ENCODE measurements at places on chromosomes 5 and 9.

DNA sequence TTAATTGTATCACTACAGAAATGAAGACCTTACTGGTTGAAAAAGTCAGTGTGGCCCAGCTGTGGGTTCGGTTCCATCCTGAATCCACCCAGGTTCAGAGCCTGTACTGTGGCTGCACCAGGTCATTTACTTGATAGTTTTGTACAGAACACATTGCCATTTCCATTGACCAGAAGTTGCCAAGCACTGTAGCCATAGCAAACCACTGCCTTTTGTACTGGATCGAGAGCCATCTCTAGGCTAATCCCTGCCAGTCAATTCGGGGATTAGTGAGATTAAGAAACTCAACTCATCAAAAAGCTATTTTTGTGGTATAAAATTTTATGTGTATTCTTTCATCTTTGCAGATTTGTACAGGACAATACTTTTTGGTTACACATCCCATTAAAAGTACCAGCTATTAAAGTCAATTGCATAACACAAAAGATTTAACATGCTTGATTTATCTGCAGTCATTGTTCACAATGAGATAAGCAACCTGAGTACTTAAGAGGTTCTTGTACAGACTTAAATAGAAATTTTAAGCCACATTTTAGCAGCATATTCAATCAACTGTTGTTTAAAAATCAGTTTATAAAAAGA lies 108.5 kb upstream of the OTULINL start:
- no peak for DNase-seq

GRCh38 chr5:66511491-66511890 lies 84.7 kb upstream of the MAST4 start:
- no peak for DNase-seq

- DNase-seq = no peak
Observed at GRCh38 chr5:79636981-79637733, 24.9 kb downstream of the TENT2 start.

DNA sequence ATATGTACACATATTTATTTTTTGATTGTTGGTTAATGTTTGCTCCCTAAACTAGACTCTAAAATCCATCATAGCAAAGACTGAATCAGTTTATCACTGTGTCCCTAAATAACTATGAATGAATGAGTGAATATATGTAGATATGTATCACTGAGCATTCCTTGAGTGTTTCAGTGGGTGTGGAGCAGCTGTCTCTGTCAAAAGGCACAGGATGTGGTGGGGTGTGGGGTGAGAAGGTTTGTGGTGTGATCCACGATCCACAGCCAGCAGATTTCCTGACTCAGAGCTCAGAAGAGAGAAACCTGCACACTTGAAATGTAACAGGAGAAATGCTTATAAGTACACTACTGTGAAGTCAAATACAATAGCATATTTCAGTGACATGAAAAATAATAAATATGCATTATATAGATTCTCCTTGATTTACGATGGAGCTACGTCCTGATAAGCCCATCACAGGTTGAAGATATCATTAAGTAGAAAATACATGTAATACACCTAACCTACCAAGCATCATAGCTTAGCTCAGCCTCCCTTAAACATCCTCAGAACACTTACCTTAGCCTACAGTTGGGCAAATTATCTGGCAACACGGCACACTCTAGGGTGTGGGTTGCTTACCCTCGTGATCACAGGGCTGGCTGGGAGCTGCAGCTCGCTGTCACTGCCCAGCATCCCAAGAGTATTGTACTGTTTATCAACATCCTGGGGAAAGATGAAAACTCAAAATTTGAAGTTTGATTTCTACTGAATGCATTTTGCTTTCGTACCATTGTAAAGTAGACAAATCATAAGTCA lies 287.0 kb downstream of the GAS1 start:
- no peak for DNase-seq

DNA sequence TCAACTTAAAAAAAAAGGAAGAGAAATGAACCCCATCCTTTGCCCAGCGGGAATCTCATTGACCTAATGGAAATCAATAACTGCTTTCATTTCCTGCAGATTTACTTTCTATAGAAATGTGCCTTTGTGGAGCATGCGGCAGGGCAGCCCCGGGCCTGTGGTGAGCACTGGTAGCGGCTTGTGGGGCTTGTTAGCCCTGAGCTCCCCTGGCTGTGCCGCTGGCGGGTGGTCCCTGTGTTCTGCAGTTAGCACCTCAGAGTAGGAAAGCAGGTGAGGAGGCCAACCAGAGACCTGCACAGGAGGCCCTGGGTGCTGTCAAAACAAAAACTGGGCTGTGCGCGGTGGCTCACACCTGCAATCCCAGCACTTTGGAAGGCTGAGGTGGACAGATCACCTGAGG lies 76.8 kb upstream of the CDK20 start:
- DNase-seq = no peak

GRCh38 chr5:72884892-72885291 lies 68.4 kb downstream of the TNPO1 start:
- no peak for DNase-seq

GRCh38 chr9:131330814-131331600 lies 41.5 kb downstream of the PLPP7 start:
- no peak for DNase-seq

DNA sequence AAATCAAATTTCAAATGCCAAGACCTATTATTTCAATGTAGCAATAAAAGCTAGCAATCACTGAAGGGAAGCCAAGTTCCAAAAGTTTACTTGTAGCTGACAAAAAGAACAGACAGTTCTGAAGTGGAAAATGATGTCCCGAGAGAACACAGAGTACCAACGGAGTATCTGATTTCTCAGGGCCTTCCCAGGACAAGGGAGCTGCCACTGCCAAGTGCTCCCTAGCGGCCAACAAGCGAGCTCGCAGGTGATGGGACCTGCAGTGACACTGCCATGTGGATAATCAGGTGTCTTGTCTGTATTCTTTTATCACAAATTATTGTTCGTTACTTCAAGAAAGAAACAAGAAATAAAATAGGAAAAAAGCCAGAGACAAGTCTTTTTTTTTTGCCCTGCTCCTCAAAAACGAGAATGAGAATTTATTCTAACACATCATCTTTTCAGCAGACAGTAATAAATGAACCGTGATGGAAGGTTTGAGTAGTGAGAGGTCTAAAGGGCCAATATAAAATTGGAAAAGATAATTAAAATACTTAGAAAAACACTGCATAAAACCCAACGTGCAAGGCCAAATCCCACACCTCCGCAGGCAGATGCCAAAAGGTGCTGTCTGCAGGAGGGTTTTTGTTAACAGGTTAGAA lies 159.4 kb downstream of the MYO10 start:
- DNase-seq = peak; percentile 58

DNA sequence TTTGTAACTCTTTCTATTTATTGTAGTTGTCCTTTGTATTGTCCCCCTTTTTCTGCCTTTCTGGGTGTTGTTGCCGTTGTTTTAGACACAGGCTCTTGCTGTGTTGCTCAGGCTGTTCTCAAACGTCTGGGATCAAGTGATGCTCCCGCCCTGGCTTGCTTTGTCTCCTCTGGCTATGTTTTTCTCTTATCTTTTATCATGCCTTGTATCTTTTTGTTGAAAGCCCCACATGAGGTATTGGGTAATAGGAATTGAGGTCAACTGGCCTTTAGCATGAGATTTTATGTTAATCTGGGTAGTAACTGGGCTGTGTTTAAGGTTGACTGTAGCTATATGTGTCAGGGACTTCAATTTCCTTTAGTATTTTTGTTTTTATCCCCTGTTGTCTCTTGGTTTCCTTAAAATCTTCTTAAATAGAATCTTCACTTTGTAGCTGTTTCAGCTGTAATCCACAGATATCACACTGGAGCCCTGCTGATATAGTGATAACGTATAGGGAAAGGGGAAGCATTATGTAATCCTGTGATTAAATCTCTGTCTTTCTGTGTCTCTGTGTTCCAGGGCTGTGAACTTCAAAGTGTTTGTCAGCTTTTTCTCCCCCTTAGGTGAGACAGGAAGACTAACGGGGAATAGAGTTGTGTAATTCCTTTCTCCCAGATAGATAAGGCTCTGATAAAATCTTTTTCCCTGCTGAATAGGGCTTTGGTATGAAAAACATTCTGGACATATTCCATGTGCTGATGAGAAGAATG lies 25.9 kb upstream of the CACNA1B start:
- DNase-seq = no peak

GRCh38 chr5:1856596-1857255 lies 26.0 kb downstream of the IRX4 start:
- DNase-seq = no peak

GRCh38 chr5:6491196-6491918 lies 42.7 kb downstream of the UBE2QL1 start:
- DNase-seq = no peak

DNA sequence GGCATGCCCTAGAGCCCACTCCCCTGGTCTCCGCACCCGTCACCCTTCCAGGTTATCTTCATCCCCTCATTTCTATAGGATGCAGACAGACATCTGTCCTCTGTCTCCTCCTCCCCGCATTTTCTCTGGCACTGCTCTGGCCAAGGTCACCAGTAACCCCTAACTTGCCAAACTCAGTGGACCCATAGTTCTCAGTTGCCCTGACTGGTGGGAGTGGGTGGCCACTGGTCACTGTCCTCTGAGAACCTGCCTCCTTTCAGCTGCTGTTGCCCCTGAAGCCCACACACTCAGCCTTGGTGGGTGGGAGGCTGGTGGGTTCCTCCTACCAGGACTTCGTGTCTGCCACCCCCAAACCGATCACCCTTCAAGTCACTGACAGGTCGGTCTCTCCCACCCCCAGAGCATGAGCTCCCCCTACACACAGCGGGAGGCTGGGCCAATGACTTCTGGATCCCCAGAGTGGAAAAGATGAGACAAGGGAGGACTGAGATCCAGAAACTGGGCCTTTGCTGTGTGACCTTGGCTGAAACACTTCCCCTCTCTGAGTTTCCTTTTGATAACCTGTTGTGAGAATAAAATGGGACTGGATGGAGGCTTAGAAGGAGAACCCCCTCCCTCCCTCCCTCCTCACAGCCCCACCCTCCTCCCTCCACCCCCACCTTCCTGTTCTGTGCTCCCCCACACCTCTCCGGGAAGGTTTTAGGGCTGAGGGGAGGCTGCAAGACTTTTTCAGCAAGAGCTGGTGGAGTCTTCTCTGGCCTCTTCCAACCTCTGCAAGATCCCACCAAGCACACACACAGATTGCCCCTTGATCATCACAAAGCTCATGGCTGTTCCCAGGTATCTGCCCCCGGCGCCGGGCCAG lies 2.4 kb upstream of the DBN1 start:
- no peak for DNase-seq

GRCh38 chr5:6730407-6730806 lies 17.2 kb downstream of the TENT4A start:
- no peak for DNase-seq

DNA sequence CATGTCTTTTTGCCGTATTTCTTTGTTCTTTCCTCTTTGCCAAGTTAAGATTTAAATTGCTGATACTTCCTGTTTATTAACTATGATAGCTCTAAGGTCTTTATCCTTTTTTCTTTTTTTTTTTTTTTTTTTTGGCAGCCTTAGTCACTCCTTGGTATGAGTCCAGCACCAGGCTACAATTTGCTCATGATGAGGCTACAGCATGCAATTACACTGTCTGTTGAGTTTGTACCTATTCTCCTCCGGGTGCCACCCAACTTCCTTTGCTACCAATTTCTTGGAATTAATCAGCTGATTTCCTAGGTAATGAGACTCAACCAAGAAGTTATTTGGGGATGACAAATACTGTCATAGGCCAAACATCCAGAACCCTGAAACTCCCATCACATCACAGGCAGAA lies 25.5 kb downstream of the ACTL7B start:
- no peak for DNase-seq

DNA sequence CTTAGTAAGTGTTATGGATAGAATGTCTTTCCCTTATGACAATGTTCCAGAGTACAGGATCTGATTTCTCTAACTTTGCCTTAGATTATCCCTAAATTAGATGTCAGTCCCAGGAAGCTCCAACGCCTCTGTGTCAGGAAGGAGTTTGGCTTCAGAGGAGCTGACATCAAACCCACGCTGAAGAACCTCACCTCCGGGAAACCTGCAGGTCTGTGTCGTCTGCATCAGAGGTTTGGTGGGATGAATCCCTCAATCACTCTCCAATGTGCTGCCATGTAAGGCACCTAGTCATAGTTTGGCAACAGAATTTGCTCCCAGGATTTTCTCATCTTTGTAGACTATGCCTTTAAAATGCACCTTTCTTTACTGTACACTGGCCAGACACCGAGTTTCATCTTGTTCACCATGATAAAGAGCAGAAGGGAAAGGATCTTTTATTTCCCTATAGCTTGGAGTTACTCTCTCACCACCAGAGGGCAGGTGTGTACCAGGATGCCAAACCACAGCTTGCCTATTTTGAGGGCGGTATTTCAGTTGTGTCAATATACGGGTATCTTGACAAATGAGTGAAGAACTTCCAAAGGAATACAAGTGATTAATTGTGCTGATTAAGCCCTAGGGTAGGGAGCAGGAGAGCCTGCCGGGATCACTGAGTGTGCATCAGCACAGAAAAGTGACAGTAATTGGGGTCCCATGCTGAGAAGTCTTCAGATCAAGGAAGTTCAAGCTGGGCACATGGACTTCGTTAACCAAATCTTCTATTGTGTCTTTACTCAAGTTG lies 23.4 kb downstream of the MINAR2 start:
- peak; percentile 58 for DNase-seq

DNA sequence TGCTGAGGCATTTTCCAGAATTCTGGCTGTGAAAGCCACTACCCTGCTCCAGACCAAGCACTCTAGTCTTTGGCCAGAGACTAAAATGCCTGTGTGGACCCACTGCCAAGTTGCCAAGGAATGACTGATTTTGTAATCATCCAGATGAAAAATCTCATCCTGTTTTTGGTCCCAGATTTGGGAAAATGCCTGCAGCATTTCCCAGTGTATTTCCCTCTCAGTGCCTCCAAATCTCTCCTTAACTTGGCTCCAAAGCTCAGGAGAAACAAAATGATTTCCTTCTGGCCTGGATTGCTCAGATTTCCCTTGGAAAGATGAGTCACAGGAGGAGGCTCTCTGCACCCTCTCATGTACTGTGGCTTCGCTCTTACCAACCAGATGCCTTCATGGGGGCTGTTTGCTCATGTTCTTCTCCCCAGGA lies 335.2 kb upstream of the TARS1 start:
- DNase-seq = no peak

DNA sequence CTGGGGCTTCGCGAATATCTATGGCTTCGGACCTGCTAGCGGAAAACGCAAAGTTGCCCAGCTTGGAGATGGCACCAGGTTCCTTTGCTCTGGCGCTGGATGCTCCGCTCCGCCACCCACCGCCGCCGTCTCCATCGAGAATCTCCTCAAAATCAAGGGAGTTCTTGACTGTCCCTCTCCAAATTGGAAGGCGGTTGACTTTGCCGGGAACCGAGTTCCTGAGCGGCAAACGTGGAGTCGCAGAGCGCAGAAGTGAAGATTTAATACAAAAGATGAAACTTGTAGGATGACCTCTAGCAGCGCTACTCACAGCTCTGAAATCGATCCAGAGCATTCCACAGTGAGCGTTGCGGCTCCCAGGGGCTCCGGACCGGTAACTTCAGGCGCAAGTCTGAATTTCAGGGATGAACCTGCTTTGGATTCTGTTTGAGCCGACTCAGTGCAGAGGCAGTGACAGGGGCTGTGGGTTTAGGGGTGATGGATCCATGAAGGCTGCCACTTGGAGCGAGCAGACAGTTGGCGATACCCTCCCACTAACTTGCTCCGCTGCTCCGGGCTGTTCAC lies 1641.5 kb upstream of the C9orf72 start:
- DNase-seq = no peak

Data from NCI-H2081 (cell line).